ENCODE measurements at places on chromosomes 3 and 15. TPM values are rescaled to one million over a fixed set of nuclear protein-coding genes. Genes with fewer than 3 reads are reported as not detected.

DNA sequence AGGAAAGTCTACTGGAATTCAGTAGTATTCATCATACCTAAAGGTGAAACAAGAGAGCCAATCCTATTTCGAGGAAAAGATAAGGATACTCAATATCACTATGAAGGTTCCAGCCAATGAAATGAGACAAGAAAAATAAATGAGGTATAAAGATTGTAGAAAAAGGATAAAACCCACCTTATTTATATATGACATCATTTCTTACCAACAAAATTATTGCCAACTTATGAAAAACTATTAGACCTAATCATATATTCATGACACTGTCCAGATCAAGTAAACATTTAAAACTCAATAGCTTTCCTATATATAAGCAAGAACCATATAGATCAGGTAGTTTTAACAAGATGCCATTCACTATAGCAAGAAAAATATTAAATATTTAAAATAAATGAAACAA, 110.4 kb upstream of the NR2E3 start:
- no peak for DNase-seq

DNA sequence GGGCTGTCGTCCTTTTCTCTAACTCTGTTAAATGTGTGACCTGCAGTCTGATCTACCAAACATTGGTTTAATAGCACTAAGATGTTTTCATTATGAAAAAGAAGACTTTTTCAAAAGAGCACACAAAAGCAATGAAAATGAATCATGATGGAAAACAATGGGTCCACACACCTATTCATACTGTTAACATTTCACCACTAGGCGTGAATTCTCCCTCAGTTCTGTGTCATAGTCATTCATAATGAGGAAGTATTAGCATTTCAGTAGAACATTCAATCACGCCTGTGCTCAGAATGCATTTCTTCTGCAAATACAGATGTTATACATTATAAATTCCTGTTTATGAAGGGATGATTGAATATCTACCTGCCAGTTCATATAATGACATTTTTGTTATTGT, 35.9 kb downstream of the EIF4E3 start:
- DNase-seq, result no peak

GRCh38 chr3:58531555-58531954, 5.4 kb downstream of the ACOX2 start:
- DNase-seq, result no peak

The NOX5 gene
- 0.54 TPM for polyA plus RNA-seq

GRCh38 chr3:94626573-94626972, 563.7 kb downstream of the NSUN3 start:
- no peak for DNase-seq

Measured in left renal pelvis (tissue), 4 donors.